ENCODE measurements at places on chromosomes 11 and 22. TPM values are rescaled to one million over a fixed set of nuclear protein-coding genes. Genes with fewer than 3 reads are reported as not detected.
A peak's percentile ranks its signal among the peaks of the same experiment; 100 is the strongest.

DNA sequence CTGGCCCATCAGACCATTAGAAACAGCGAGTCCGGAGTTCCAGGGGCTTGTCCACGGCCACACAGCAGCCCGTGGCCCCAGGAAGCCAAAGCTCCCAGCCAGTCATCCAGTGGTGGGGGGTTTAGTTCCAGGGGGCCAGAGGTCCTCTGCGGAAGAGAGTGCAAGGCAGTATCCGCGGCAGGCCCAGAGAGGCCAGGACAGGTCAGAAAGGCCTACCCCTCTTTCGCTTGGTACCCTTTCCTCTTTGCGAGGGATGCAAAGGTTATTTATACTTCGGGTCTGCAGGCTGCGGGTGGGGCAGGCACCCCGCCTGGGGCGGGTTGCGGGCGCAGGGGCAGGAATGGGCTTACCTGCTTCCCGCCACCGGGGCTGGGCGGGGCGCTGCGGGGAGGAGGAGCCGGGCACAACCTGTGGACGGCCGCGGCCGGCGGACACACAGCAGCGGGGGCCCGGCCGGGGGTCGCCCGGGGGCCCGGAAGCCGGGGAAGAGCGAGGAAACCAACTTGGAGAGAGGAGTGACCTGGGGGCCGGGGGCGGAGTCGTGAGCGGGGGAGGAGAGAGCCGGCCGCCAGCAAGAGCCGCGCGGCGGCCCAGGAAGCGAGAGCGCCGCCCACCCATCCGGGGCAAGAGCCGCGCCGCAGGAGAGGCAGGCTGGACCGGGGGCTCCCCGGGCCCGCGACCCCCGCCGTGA lies at the start of gene SH3BP1:
Gene SH3BP1 (plus strand): TSS at position 600 of the 691 bp plus-strand sequence. CDS start 119 bp downstream, outside the sequence.
- peaks cover 29% of the 10 kb centered on the region for H3K4me1 ChIP-seq
- H3K27me3 ChIP-seq = no peaks in the 10 kb centered on the region
- DNase-seq = peak; percentile 49
- H3K27ac ChIP-seq = peak within 1 kb of the TSS; percentile 91
- H3K4me3 ChIP-seq = peak within 1 kb of the TSS; percentile 87

The NCR3LG1 gene
- total RNA-seq = 4.8 TPM

- no peak overlapping the region for H3K4me3 ChIP-seq
- no peaks in the 10 kb centered on the region for H3K36me3 ChIP-seq
- DNase-seq = no peak
Observed at GRCh38 chr11:124898711-124899110, 1.0 kb upstream of the ROBO4 start.

The FAT3 gene
- 35.1 TPM for total RNA-seq

DNA sequence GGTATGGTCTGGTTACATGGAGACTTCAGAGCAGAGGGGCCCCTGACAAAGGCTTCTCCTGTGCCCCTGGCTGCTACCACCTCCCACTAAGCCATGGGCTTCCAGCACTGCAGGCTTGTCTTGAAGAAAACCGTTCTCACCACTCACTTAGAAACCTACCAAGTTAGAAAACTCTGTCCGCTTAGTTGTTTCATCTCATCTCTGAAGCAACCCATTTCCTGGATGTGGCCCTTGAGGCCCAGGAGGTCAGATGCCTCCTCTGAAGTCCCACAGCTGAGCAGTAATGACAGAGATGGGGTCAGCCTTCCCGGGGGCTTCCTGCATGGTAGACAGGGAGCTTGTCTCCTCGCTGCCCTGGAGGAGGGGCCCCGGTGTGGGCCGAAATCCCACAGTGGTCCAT lies 12.9 kb downstream of the CSF2RB start:
- no peak overlapping the region for H3K4me3 ChIP-seq
- peaks cover 17% of the 10 kb centered on the region for H3K4me1 ChIP-seq
- DNase-seq = no peak
- H3K27ac ChIP-seq = no peak overlapping the region
- peaks cover 2% of the 10 kb centered on the region for H3K27me3 ChIP-seq

GRCh38 chr11:9719566-9720289 lies 55.9 kb downstream of the SWAP70 start:
- peaks cover 19% of the 10 kb centered on the region for H3K4me1 ChIP-seq
- H3K36me3 ChIP-seq = peaks cover 18% of the 10 kb centered on the region
- DNase-seq = no peak
- peak overlapping the region; percentile 81 for H3K27ac ChIP-seq
- no peaks in the 10 kb centered on the region for H3K27me3 ChIP-seq

DNA sequence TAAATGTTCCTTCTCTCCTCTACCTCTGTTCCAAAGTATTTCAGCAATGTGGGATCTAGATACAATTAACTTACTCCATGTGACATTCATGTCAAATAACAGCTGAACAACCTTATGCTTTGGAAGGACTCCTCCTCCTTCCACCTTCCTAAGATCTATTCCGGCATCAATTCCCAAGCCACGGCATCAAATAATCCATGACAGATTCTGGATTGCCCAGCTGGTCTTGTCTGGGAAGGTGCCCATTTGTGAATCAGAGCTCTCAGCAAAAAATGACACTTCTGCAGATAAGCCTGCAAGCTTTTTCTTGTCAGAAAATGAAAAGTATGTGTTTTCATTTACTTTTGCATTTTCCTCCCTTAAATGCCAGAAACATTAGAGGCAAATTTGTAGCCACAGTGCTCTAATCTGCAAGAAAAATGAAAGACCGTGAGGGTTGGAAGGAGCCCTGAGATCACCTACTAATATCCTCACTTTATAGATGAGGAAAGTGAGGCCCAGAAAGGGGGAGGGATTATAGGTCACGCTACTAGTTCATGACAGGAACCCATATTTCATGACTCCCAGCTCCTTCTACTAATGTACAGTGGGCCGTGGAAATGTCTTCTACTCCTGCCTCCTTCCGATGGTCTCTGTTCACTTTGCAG lies 124.0 kb downstream of the ME3 start:
- H3K36me3 ChIP-seq = no peaks in the 10 kb centered on the region
- no peak for DNase-seq
- no peak overlapping the region for H3K4me3 ChIP-seq
- H3K4me1 ChIP-seq = peaks cover 30% of the 10 kb centered on the region
- no peaks in the 10 kb centered on the region for H3K27me3 ChIP-seq
